ENCODE measurements at places on chromosomes 12 and 14.

- DNase-seq, result no peak
These were observed 68.6 kb downstream of the NUAK1 start for GRCh38 chr12:106070147-106070546.

- DNase-seq, result peak; percentile 5
These were observed 45.0 kb upstream of the KRR1 start for GRCh38 chr12:75556311-75556899.

DNA sequence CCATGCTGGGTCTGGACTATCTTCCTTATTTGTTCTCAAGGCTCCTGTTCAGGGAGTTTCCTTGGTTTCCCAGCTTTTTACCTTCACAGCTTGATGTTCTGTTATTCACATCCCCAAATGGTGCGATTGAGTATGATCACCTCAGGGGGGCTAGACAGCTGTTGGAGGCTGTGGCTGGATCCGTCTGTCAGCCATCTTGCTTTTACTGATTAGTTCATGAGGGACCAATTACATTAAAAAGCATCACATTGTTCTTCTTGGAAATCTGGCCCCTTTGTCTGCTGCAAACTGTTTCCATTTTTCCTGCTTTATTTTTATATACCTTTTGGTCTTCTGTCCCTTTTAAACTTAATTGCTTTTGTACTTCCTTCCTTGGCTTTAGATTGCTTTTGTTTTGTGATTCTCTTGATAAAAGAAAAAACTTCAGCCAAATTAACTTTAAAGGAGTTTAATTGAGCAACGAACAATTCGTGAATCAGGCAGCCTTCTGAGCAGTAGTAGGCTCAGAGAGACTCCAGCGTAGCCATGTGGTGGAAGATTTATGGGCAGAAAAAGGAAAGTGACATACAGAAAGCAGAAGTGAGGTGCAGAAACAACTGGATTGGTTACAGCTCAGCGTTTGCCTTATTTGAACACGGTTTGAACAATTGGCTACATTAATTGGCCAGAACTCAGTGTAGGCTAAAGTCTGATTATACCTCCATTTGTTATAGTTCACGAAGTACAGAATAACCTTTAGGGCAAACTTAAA, 208.7 kb downstream of the AEBP2 start:
- DNase-seq, result peak; percentile 70

DNA sequence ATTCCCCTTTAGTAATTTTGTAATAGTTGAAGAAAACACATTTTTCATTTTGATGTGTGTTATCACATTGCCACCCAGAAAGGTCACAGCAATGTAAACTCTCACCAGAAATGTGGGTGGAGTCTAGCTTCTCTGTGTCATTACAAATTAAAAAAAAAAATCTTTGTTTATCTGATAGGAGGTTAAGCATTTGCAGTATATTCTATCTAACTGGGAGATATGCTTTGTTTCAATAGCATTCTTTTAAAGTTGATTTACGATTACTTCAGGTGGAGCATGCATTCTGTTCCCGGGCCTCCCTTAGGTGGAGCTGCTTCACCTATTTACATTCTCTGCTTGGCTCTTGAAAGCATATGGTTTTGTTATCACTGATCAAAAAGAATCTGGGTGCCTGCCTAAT, 7.8 kb downstream of the ADIPOR2 start:
- no peak for DNase-seq

GRCh38 chr12:74890237-74890599, 319.4 kb downstream of the KCNC2 start:
- peak; percentile 88 for DNase-seq

- peak; percentile 93 for DNase-seq
These were observed 2.1 kb upstream of the UBC start for GRCh38 chr12:124916374-124917134.

DNA sequence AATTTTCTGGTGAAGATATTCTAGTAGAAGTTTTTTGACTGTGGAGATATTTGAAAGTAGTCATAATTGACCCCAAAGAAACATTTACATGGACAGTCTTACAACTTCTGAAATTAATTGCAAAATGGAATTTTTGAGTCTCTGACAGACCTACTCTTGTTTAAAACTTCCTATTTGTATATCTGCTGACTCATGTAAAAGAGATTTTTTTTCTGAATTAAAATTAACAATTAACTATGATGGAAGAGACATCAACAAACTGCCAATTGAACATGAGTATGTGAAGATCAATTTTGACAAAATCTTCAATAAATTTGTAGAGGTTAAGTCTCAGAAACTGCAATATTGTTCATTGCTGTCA, 108.5 kb upstream of the MAX start:
- DNase-seq, result peak; percentile 17

DNA sequence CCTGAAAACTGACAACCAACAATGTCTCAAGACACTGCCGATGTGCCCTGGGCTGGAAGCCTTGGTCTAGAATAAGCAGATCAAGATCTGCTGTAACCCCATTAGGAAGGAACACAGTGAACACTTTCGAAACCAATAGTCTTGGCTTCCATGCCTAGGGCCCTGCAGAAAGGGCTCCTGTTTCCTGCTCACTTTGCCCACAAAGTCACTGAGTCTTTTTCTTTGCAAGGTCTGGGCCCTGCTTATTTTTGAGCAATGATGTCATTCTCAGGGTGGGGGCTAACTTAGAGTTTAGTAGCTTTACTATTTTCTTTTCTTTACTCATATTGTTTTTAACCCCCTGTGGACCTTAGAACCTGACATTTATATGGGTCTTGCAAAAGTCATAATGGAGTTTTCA, 704.2 kb upstream of the TMEM132C start:
- peak; percentile 25 for DNase-seq

- DNase-seq, result peak; percentile 63
These were observed 98.6 kb downstream of the PELI2 start for GRCh38 chr14:56216626-56217379.
